ENCODE measurements at places on chromosomes 12 and 14.

DNA sequence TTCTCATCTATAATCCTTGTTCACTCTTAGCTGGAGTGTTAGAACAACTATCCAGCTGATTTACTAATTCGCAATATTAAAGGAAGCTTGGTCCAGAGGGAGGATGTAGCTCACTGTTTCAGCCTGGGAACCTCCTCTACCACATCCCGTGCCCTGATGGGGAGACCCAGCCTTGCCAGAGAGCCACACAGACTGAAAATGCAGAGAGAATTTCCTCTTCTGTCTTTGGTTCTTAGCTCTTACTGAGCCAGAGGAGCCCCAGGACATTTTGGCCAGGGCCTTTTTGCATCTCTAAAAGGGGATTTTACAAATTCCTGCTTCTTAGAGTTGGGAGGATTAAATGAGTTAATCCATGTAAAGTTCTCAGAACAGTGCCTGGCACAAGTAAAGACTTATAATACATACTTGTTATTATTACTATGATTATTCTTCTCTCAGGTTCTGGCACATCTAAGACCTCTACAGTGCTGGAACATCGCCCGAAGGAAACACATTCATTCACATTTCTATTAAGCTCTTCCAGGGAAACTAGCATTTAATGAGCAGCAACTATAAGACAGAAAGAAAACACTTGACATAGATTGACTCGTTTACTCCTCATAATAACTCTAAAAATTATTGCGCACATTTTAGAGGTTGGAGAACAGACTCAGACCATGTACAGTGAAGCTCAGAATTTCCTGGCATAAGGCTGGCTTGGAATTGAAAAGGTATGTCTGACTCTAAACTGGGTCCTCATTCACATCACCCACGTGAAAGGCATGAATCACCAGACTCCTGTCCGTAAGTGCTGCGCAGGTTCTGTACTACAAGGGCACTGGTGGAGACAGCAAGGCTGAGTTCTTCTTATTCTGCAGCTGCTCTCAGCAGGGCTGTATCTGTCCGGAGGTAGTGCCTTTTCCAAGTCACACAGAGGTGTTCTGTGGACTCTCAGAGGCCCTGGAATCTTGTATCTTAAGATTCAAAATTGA, 27.8 kb upstream of the AEBP2 start:
- peaks cover 10% of the 10 kb centered on the region for H3K4me1 ChIP-seq
- H3K27ac ChIP-seq: peak overlapping the region; percentile 28
- H3K27me3 ChIP-seq: no peaks in the 10 kb centered on the region
- no peaks in the 10 kb centered on the region for H3K36me3 ChIP-seq
- no peak for DNase-seq
- H3K4me3 ChIP-seq: no peak overlapping the region

DNA sequence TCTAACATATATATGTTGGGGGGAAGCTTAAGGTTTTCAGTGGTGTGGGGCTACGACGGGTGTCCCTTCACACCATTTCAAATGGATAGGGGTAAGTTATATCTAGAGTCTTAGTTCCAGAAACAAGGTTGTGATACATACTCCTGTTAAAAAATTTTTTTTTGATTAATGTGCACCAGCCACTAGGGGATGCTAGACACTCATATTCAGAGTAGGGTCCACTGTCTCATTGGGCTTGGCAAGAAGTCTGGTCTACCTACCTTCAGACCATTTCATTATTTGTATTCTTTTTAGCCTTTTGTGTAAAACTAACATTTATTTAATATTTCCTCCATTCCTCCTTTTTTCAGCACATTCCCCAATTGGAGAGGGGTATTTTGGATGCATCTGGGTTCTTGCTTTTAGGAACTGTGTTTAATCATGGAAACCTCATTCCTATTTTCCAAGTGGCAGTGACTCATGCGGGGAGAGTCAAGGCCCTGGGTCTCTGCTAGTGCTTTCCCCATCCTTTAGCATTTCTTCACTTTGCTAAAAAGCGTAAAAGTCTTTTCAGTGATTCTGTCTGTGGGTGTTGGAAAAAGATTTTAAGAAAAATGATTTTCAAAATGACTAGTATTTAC, 33.4 kb downstream of the ANO4 start:
- no peaks in the 10 kb centered on the region for H3K36me3 ChIP-seq
- no peaks in the 10 kb centered on the region for H3K4me1 ChIP-seq
- no peak overlapping the region for H3K4me3 ChIP-seq

DNA sequence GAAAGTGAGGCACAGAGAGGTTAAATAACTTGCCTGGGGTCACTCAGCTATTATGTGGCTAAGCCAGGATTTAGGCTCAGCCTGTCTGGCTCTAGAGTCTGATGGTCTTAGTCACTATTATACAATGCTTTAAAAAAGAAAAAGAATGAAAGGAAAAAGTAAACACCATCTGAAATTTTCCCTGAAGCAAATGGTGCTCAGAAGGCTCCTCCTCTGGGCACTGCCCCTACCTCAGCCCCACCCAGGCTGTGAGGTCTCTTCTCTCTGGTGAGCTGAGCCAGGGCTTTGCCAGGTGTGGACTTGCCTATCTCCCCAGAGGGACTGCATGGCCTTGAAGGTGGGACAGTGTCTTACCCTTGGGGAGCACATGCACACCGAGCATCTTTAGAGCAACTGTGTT, 117.5 kb upstream of the DYRK2 start:
- no peak overlapping the region for H3K4me3 ChIP-seq
- no peak for DNase-seq
- no peak overlapping the region for H3K27ac ChIP-seq

GRCh38 chr14:89352976-89353765, 63.9 kb downstream of the FOXN3 start:
- no peaks in the 10 kb centered on the region for H3K27me3 ChIP-seq
- no peak for DNase-seq
- H3K4me1 ChIP-seq: peaks cover 36% of the 10 kb centered on the region
- H3K27ac ChIP-seq: no peak overlapping the region
- no peak overlapping the region for H3K4me3 ChIP-seq

- H3K27ac ChIP-seq: no peak overlapping the region
- peaks cover 21% of the 10 kb centered on the region for H3K36me3 ChIP-seq
- no peaks in the 10 kb centered on the region for H3K27me3 ChIP-seq
These were observed 59.6 kb downstream of the FIGNL2 start for GRCh38 chr12:51788876-51789275.
